ENCODE measurements at places on chromosomes 3 and 15.

- DNase-seq, result no peak
Measured at GRCh38 chr3:146184241-146185015, 23.4 kb upstream of the PLOD2 start.

DNA sequence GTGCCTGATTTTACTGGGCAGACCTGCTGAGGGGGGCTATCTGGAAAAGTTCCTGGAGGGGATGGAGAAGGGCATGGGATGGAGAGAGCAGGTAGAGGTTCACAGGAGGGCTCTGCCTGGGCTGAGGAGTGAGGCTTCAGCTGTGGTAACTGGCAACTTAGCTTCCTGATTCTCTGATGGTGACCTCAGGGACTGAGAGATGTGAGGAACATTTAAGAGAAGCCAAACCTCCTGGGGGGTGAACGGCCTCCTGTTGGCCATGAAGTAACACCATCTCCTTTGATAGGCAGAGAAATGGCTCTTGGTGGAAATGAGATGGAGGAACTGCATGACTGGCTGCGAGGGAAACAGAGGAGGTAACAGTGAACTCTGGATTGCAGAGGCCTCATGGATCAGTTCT is 97.3 kb upstream of the ROPN1 start:
- no peak for DNase-seq

DNA sequence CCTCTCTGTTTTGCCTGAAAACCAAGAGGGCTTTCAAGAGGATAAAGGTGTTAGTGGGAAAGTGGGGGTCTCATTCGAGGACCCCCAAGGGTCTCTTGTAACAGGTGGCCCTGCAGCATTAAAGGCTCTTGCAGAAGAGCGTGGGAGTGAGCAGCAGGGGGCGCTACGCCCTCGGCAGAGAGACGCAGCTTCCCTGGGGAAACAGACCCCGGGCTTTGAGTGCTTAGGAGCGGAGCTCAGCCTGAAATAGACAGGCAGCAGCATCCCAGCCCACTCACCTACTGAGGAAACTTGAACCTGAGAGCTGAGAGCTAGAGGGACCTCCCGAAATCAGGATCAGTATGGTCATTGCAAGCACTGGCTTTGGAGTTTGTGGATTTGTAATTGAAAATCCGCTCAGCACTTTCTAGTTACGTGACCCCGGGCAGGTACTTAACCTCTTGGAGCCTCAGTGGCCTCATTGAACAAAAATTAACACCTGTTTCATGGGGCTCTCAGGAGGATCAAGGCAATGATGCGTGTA is 25.7 kb downstream of the RPLP1 start:
- peak; percentile 49 for DNase-seq

DNA sequence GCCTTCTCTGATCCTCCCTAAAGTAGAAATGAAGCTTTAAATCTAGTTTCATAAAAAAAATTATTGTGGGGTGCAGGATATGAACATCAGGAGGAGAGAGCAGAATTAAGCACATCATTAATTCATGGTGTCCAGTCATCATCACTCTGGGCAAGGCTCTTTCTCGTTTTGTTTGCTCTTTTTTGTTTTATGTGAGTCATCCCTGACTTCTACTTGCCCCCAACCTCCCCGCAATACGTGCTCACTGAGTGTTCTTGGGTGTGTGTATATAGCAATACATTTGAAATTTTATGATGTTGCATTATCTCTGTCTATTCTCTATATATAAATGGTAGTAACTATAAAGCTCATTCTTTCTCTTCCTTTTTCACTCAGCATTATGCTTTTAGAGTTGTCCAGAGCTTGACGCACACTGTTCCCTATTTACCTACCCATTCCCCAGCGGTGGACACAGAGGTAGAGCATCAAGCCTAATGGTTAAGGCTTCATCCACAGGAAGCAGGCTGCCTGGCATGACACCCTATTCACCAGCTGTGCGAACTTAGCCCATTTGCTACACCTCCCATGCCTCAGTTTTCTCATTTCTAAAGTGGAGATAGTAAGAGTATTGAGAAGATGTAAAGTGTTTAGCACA is 72.3 kb downstream of the CD200R1L start:
- DNase-seq, result no peak

DNA sequence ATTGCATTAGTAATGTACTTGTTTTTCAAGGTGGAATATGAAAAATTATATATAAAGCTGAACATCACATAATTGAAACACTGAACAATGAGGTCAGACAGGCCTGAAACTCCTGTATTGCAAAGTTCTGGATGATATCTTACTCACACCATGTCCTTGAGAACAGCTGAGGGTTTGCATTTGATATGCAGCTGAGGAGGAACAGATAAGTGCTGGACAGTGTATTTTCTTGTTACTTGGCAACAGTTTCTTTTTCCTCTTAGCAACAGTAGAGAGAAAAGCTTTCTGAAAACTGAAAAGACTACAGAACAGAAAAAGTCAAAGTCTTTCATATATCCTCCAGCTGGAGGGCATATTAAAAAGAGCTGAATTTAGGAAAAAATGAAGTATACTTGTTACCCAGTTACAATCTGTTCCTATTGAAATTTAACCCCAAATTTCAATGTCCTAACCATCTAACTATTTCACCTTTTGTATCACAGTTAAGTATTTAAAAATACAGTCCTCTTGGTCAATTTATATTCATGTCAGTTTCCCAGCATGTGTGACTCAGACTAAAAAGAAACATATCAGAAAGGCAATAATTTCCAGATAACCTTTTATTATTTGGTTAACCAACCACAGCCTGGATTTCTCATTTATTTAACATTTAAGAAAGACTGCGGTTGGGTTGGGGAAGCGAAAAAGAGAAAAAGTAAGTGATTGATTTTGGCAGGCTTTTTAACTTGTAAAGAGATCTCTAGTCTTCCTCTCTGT is 733.0 kb upstream of the DPPA4 start:
- no peak for DNase-seq

Measured in activated B cell treated with CpG ODN at 0.5 μM for 24 hours (primary cell).